ENCODE measurements at places on chromosomes 12 and 14.

DNA sequence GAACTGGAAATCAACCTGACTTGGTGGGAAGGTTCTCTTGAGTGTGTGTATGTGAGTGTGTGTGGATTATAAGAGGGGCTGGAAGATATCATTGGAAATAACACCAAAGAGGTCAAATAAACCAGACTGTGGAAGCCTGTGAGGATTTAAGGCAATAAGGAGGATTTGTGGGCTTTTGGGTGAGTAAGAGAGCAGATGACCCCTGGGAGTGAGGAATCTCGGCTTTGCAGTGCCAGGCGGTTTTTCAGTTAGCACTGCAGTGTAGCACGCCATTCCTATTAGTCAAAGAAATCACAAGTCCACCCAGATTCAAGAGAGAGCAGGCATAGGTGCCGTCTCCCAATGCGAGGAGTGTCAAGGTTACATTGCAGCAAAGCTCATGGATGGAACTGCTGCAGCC is 63.3 kb downstream of the CALM1 start:
- DNase-seq = no peak

GRCh38 chr12:51323317-51323960 is 535 bp downstream of the BIN2 start:
- peak; percentile 21 for DNase-seq

DNA sequence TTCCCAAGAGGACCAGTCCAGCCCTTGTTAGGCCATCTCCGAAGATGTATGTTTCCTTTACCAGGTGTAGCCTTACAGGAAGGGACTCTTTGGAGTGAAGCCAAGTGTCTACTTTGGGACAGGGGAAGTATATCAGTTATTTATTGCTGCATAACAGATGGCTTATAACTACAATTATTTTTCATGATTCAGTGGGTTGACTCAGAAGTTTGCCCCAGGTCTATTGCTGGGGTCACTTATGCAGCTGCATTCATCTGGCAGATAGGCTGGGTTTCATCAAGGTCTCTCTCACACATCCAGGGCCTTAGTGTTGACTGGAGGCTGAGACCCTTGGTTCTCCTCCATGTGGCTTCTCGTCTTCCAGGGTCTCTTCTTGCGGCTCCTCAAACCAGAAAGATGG is 170.1 kb downstream of the NRXN3 start:
- no peak for DNase-seq

GRCh38 chr12:1398673-1399072 is 195.7 kb downstream of the FBXL14 start:
- DNase-seq = no peak

GRCh38 chr12:65881348-65881961 is 57.2 kb downstream of the HMGA2 start:
- no peak for DNase-seq

GRCh38 chr14:99270458-99271220 is 1.4 kb downstream of the BCL11B start:
- no peak for DNase-seq

DNA sequence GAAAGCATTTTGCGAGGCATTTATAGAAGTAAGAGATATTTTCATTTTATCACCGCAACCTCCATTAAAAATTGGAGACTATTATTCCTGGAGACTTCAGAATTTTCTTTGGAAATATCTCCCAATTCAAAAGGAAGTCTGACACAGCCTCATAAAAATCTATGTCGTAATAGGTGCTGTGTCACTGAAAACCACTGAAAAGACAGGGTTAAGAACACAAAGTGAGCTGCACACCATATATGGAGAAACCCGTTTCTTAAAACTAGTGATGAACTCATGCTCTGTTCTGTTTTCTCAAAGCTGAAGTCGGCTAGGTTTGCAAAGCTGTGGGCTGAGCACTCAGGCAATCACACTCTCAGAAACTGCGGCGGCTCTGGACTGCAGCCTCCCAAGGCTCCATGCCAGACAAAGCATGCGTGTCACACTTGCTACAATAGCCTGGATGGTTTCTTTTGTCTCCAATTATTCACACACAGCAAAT is at the start of gene GLIPR1:
GLIPR1 (plus strand) TSS at position 287 of the 481 bp plus-strand sequence; CDS start at position 413, 126 bp downstream.
- DNase-seq = peak; percentile 40

GRCh38 chr12:127829281-127830064 is 437.5 kb upstream of the TMEM132C start:
- DNase-seq = no peak

DNA sequence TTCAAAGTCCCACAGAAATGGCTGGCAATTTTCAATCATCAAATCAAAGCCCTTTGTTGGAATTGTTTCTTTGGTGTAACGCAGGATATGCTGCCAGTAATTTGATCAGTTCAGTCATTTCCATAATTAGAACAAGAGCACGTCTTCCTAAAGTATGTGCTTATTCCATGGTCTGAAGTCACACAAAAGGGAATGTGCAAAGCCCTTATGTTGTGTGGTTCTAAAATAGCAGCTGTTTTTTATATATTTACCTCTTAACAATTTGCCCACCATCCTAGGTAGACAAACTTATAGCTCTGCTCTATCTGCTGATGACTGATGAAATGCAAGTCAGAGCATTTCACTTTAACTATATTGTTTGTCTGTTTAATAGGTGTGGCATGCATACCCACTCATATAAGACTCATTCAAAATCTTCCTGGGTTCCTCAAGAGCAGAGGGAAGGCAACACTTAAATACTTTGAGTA is 176.1 kb upstream of the SLC38A2 start:
- DNase-seq = no peak

DNA sequence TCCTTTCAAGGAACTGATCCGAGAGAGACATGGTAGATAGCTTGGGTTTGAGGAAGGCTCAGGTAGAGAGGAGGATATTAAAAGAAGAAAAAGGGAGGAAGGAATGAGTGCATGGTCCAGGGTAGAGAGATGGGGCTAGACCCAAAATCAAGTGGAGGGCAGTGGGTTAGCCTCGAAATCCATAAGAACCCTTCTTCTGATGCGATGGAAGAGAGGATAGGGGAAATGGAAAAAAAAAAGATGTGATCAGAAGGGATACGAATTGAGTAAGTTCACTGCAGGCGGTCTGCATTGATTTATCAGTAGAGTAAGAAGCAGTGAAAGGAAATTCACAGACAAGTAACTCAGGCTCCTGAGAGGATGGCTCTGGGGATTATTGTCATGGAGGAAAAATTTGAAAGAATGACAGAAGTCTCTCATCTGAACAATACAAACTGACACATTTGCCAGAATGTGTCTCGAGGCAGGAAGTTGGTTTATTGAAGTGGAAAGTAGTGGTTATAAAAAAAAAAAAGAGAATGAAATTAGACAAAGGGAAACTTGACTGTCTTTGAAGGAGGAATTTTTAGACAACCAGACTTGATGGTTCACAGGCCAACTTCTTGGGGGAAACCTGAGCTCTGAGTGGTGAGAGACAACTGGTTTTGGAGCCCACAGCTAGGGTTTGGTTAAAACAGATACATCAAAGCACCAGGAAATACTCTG is 10.2 kb downstream of the PPFIBP1 start:
- DNase-seq = no peak

GRCh38 chr14:74846168-74846567 is 29.8 kb downstream of the PROX2 start:
- DNase-seq = no peak

- no peak for DNase-seq
These were observed 300.9 kb downstream of the ACSS3 start for GRCh38 chr12:81378601-81379285.

All from activated CD8-positive, alpha-beta memory T cell treated with anti-CD3 and anti-CD28 coated beads for 48 hours (primary cell).